ENCODE measurements at places on chromosomes 1 and 21.

- DNase-seq = no peak
Measured at GRCh38 chr1:209219791-209220524, 363.6 kb upstream of the CAMK1G start.

- DNase-seq = no peak
Measured at GRCh38 chr1:15968172-15968571, 7.7 kb downstream of the ZBTB17 start.

DNA sequence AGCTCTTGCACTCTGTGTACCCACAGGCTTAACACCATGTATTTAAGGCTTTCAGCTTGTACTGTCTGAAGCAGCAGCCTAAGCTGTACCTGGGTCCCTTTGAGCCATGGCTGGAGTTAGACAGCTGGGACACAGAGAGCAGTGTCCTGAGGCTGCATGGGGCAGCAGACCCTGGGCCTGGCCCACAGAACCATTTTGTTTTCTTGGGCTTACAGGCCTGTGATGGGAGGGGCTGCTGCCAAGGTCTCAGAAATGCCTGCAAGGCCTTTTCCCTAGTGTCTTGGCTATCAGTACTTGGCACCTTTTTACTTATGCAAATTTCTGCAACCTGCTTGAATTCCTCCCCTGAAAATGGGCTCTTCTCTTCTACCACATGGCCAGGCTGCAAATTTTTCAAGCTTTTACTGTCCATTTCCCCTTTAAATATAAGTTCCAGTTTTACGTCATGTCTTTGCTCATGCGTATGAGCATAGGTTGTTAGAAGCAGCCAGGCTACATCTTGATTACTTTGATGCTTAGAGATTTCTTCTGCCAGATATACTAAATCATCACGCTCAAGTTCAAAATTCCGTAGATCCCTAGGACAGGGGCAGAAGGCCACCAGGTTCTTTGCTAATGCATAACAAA is 143.9 kb downstream of the CLEC20A start:
- DNase-seq = no peak

GRCh38 chr1:147091801-147092200 is 80.5 kb downstream of the PRKAB2 start:
- no peak for DNase-seq

GRCh38 chr21:43866659-43867331 is 1.8 kb downstream of the AGPAT3 start:
- DNase-seq = no peak

DNA sequence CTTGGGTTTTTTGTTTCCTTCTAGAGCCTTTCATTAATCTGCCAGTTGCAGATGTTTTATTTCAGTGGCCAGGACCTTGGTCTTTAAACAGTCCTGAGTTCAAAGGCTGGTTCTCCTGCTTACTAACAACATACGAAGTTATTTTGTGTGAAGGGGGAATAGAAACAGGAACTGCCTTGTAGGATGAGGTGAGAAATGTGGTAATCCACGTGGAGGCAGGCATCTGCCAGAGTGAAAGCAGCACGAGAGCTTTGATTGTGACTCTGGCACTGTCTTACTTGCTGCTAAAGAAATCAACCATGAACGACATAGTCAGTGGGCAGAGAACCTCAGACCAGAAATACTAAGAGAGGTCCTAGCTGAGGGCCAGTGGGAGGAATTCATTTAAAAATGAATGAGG is 30.4 kb downstream of the TMEM63A start:
- no peak for DNase-seq

GRCh38 chr1:32339363-32339978 is 3.4 kb upstream of the MARCKSL1 start:
- DNase-seq = no peak

- DNase-seq = no peak
Measured at GRCh38 chr1:219427403-219427802, 185.5 kb downstream of the ZC3H11B start.

- no peak for DNase-seq
Measured at GRCh38 chr1:100584761-100585745, 47.1 kb downstream of the GPR88 start.

GRCh38 chr1:110706621-110707020 is 31.9 kb upstream of the KCNA3 start:
- no peak for DNase-seq

DNA sequence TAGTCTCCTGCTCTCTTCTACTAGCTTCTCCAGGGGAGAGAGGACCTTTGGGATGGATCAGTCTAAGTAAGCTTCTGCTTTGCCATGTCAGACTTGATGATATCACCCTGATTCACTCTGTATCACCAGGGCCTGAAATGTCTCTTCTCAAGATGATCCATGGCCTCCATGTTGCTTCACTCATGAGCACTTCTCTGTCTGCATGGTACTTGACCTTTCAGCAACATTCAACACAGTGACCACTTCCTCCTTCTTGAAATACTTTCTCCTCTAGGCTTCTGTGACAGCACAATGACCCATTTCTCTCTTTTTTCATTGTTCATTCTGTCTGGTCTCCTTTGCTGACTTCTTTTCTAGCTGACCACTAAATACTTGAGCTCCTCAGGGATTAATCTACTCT is 35.3 kb upstream of the NGF start:
- peak; percentile 32 for DNase-seq

DNA sequence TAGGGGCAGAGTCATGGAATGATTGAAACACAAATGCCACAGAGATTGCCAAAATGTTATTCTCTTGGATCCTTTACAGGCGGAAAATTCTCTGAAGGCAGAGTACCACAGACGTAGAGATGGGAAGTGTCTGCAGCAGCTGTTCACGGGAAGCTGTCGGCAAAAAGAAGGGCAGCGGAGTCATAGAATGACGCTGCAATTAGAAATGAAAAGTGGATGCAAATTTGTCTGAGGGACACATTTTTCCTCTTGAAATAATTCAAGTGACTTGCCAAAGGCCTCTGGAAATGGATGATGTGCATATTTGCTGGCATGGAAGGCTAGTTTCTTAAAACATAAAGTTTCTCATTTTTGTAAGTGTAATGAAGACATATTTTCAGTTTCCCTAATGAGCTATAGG is 77.5 kb upstream of the PLD5 start:
- no peak for DNase-seq

- DNase-seq = peak; percentile 39
Measured at GRCh38 chr1:179228783-179229213, 679 bp downstream of the ABL2 start.

DNA sequence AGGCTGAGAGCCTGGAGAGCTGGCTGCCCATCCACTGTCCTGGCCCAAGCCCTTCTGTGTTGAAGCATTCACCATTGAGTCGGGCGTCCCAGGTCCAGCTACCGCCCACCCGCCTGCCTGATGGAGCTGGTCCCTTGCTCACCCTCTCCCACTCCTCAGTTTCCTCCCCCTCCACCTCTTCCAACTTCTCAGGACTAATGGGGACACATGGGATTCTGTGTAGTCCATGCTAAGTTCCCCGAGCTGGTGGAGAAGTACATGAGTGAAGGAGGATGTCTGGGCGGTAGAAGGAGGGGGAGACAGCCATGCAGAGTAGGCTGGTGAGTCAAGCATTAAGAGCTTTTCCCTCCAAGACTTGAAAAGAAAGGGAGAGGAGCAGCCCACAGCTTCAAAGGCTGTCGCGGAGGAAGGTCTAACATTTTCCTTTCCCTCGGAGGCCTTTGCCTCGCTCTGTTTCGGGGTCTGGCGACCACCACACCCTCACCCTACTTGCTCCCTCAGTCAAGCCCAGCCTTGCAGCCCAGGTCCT is 561 bp downstream of the SLC26A9 start:
- DNase-seq = no peak

GRCh38 chr1:16392740-16393569 is 25.9 kb downstream of the SZRD1 start:
- DNase-seq = no peak

DNA sequence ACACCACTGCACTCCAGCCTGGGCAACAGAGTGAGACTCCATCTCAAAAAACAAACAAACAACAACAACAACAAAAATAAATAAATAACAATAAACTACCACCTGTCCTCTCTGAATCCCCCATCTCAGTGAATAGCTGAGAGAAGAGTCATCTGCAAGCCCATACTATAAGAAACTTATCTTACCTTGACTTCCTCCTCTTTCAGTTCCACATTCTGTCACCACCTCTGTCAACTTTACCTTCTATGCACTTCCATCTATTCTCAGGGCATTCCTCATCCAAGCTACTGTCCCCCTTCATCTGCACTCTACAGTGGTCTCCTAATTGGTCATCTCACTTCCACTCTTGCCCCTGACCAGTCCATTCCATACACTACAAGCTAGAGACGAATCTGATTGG is 58.1 kb downstream of the KIAA0040 start:
- DNase-seq = no peak

GRCh38 chr1:153306303-153307220 is 6.2 kb downstream of the PGLYRP3 start:
- DNase-seq = no peak

- peak; percentile 31 for DNase-seq
Measured at GRCh38 chr21:30044447-30045064, 104.8 kb upstream of the GRIK1 start.

DNA sequence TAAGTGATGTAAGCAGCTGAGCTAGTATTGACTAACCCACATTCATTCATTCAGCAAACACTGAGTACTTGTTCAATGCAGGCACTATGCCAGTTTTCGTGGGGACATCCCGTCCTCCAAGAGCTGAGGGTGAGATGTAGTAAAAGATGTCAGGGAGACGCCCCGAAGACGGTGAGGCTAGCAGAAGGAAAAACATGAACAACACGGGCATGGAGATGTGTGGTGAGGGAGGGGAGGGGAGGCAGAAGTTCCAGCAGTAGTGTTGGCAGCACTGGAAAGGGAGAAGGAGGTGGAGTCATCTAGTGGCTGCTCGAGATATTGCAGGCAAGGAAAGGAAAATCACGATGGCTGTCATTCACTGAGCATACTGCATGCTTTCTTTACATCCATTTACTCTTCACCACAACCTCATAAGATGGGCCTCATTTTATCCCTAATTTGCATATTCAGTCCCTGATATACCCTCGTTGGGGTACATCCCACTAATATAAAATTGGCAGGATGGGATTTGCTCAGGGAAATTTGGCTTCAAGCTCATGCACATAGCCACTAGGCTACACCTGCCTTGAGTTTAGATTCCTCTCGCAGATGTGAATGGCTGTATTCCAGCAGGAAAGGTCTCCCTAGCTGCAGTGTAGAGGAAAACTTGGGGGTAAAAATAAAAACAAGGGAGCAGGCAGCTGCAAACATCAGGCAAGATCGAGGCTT is 14.5 kb downstream of the PDZK1IP1 start:
- peak; percentile 64 for DNase-seq

- no peak for DNase-seq
Measured at GRCh38 chr1:226637147-226637935, 88.8 kb downstream of the STUM start.

GRCh38 chr21:31612894-31613785 is 46.4 kb upstream of the SOD1 start:
- peak; percentile 7 for DNase-seq

- DNase-seq = no peak
Measured at GRCh38 chr1:240687820-240688219, 75.9 kb upstream of the GREM2 start.

DNA sequence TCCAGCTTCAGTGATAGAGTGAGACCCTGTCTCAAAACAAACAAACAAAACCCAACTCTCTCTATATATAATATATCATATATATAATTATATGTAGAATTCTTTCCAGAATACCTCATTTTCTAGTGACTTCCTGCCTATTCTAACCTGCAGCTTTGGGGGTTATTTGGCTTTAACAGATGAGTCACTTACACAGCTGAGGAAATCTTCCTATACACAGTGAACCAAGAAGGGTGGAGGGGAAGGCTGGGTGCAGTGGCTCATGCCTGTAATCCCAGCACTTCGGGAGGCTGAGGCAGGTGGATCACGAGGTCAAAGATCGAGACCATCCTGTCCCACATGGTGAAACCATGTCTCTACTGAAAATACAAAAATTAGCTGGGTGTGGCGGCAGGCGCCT is 9.2 kb downstream of the RAB29 start:
- DNase-seq = peak; percentile 48

GRCh38 chr1:161483361-161483760 is 21.9 kb upstream of the FCGR2A start:
- DNase-seq = no peak

- DNase-seq = no peak
Measured at GRCh38 chr1:215899901-215900300, 332.8 kb downstream of the KCTD3 start.

GRCh38 chr1:89451011-89451410 is 73.6 kb upstream of the LRRC8B start:
- no peak for DNase-seq

DNA sequence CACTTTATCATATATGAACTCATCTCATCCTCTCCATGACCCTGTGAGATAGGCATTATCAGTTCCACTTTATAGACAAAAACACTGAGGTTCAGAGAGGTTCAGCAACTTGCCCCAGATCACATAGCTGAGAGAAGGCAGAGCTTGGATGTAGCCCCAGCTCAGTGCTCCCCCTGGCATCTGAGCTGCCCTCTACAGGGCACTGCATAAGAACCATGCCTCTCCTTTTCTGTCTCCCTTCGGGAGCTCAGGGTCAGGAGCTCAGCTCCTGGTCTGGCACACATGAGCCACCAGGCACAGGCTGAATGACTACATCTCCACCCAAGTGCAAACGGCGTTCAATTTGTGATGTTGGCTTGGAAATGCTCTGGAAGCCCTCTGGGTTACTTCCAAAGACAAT is 16.9 kb downstream of the RAB7B start:
- peak; percentile 43 for DNase-seq

DNA sequence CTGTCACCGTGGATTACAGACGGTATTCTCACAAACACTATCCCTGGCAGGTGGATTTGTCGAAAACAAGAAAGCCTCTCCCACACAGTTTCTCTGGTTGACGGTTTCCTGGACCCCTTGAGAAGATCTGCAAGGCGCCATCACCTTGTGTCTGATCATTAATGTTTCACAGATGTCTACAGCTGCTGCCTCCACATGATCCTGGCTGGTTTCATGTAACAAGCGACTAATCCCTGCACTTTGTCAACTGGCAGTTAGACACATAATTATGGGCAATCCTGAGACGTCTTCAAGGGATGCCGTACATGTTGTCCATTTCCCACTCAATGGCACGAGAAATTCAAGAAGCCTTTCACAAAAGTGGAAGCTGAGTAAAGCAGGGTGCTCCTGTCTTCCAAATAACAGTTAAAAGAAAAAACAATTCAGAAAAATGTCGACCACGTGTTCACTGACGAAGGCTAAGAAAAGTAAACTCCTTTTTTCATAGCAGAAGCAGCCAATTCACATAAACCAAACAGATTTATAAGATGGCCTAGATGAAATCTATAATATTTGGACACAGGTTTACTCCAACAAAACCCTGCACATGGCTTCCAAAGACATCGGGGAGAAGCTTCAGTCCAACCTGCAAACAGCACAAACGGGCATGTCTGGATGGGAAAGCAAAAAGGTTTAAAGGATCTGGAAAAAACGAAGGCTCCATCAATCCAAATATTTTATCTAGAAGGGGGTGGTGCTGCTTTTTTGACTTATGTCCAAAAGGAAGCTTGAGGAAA is 52.2 kb downstream of the CAPZB start:
- DNase-seq = no peak

DNA sequence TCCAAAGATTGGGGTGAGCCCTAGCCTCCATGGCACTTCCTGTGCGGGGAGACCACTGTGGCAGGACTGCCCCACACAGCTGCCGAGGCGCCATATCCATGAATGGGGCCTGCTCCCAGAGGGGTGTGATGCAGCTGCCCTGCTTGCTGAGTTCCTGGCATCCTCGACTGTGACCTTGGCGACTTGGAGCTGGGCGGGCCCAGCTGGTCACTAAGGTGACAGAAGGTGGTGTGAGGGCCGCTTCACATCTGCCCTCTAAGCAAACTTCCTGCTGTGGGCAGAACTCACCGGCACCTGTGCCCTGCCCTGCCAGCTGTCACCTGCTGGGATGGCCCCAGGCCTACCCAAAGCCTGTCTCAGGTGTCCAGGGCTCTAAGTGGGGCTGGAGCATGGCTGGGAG is 9.0 kb downstream of the TMEM61 start:
- no peak for DNase-seq

- DNase-seq = peak; percentile 46
Measured at GRCh38 chr1:21232044-21232443, 55.3 kb upstream of the EIF4G3 start.
